ENCODE measurements at places on chromosomes 13 and 19.

GRCh38 chr19:46761418-46761831 lies 15.2 kb upstream of the STRN4 start:
- no peak for DNase-seq

- DNase-seq: no peak
Observed at GRCh38 chr19:47663435-47663910, 49.7 kb upstream of the EHD2 start.

- DNase-seq: no peak
Observed at GRCh38 chr13:40075281-40075680, 419.8 kb downstream of the COG6 start.

DNA sequence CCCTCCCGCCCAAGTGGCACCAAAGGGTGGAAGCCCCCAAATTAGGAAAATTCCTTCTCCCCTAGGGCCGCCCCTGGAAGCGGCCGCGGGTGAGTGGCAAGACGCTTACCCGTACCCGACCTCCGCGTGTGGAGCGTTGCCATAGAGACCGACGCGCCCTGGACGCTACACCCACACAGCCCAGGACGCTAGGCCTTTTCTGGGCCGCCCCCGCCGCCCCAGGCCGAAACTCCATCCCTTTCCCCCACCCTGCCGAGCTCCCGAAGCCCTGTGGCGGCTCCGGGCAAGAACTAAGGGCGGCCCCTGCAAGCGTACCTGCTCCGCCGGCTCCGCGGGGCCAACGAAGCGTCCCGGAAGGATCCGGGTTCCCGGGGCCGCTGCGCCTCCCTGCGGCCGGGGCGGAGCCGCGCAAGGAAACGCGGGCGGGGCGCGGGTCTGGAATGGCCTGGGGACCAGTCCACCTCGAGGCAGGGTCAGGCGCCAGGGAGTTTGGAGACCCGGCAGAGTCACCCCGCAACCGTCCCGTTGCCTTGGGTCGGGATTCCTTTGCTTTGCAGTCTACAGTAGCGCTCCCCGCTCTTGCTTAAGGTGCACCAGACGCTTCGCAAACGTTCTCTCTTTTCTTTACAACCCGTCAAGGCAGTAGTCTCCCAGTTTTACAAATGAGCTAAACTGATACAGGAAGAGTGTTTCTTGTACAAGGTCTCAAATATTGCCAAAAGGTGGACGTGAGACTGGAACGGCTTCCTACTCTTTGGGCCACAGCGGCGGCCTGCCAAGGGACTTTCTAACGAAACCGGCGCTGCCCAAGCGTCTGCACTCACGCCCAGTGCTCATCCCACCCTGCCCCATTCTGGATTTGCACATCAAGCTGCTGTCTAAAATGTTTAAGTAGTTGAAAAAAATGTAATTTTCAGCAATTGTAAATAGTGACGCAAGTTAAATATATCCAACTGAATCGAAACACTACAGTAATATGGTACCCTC lies at the start of gene NEK5:
TSS of gene NEK5 (minus strand) at position 360 of the 987 bp plus-strand sequence. CDS start 1,591 bp downstream, outside the sequence.
- no peak for DNase-seq

GRCh38 chr19:6092329-6093286 lies 17.7 kb downstream of the RFX2 start:
- no peak for DNase-seq

DNA sequence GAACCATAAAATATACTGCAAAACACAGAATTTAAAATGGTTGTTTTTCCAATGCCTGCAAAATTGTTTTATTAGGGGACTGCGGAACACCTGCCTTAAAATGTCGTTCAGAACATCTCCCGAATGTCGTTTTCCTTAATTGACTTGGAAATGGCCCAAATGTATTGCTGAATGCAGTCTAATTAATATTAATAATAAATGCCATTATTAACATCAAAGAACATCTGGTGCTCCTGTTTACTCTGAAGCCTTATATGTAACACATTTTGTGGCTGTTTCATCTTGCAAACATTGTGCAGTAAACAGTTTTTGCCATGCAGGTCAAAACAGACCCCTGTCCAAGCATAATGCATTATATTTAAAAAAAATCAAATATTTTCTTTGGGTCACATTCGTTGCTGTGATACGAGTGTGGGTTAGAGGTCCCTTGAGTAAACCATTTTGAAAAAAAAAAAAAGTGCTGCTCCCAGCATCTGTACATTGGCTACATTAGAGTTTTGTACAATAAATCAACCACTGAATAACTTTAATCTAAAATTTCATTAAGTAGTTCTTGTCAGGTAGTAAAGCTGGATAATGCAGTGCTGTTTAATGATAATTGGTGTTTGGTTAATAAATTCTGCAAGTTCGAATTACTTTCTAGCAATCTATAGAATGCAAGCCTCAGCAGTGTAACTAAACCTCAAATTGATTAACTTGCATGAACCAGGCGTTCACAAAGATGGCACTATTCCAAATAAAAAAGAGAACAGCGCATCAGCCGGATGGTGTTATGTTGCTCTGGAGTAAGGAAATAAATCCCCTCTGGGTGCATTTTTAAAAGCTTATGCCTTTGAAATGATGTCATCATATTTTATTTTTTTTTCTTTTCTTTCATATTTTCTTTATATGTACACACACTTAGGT lies 140.2 kb downstream of the ZNF536 start:
- DNase-seq: no peak

GRCh38 chr19:533364-534058 lies 2.0 kb downstream of the CDC34 start:
- DNase-seq: no peak

Measured in stimulated activated CD8-positive, alpha-beta memory T cell treated with anti-CD3 and anti-CD28 coated beads, Interleukin-4, amount 100 ng/mL, for 4 hours (primary cell).